ENCODE measurements at places on chromosomes 4 and X. TPM values are rescaled to one million over a fixed set of nuclear protein-coding genes. Genes with fewer than 3 reads are reported as not detected.
A peak's percentile ranks its signal among the peaks of the same experiment; 100 is the strongest.

GRCh38 chr4:78960926-78961325, 21.7 kb upstream of the PAQR3 start:
- DNase-seq = no peak

The GPC4 gene
- 14.1 TPM for total RNA-seq

GRCh38 chr4:53563824-53564223, 27.5 kb downstream of the LNX1 start:
- no peak for DNase-seq

The BEND2 gene
- not detected for total RNA-seq

DNA sequence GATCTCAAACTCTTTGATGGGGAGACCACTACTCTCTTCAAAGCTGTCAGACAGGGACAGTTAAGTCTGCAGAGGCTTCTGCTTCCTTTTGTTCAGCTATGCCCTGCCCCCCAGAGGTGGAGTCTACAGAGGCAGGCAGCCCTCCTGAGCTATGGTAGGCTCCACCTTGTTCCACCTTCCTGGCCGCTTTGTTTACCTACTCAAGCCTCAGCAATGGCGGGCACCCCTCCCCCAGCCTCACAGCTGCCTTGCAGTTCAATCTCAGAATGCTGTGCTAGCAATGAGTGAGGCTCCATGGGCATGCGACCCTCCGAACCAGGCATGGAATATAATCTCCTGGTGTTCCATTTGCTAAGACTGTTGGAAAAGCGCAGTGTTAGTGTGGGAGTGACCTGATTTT, 42.1 kb upstream of the UGT2B10 start:
- no peak for DNase-seq

DNA sequence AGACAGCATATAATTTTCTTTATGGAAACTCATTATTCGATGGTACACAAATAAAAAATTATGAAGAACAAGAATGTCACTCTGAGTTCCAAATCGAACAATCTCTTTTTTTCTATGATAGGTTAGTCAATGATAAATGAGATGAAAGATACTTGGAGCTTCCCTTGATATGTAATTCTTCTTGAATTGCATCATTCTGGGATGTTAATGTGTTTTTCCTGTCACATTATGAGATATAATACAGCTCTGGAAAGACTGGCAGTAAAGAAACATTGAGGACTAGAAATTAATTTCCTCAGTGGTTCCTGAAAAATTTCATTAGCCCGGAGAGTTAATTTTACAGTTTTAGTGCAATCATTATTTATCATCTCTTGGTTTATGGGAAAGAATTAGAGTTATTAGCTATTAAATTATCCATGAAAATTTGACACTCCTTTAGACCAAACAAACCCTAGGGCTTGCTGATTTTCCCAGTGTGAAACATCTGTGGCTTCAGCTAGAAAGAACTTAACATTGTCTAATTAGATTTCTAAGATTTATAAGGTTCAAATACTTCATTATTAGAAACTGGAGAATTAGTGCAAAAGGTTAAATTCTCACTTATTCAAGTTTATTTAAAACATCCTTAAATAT, 1546.6 kb upstream of the TENM3 start:
- DNase-seq = no peak

- DNase-seq = peak; percentile 56
These were observed 12.6 kb downstream of the SGMS2 start for GRCh38 chr4:107837317-107837716.

The AFAP1 gene
- total RNA-seq = 22.2 TPM

GRCh38 chrX:43566170-43566569, 89.9 kb upstream of the MAOA start:
- no peak for DNase-seq

DNA sequence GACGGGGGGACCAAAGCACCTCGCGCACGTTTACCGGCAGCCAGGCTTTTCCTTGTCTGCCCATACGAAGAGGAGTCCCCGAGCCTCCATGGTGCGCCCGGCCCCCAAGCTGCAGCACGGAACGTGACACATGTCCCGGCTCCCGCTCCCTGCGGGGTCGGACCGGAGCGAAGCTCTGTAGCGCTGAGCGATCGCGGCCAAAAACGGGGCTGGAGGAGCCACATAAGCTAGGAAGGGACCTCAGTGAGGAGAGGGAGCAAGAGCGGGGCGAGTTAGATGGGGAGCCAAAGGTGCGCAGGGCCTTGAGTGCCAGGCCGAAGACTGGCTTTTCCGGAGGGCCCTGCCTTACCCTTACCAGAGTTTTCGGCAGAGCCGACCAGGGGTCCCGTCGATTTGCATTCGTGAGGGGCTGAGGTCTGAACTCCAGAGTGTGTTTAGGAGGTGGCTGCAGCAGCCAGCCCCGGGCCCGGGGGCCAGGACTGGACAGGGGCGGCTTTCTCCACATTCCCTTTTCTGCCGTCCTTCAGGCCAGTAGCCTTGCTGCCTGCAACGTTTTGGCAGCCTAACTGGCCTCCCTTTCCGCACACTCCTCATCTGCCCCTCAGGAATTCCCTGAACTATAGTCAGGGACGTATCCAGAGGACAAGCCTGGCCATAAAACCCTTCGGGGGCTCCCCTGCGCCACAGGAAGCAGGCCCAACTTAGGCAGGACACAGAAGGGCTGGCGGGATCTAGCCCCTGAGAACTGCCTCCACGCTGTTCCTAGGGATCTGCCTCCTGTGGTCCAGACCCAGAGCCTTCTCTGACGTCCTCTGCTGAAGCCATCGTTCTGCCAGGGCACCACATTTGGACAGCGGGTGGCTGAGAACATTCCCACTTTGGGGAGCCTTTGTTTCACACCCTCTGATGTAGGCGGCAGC, 689 bp downstream of the SSR4 start:
- no peak for DNase-seq

DNA sequence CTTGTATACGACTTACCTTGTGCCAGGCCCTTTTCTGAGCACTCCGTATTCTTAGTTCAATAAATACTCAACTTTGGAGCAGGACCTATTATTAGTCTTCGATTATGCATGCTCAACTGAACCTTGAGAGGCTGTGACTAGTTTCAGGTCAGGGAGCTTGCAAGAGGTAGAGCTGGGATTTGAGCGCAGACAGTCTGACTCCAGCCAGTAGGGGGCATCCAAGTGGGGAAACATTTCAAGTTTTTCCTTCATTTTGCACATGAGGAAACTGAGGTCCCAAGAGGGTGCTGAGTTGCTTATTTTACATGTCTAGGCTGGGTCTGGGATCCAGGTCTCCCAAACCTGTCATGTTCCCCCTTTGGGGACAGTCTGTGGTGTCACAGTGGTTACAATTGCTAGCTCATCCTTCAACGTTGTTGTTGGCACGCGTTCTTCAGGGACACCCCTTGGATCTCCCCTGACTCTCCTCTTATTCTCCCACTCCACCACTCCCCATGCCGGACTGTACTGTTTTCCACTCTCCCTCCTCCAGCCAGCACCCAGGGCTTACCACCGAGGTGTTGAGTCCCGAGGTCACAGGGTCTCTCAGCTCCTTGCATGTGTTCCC, 6.7 kb upstream of the PRICKLE3 start:
- no peak for DNase-seq

DNA sequence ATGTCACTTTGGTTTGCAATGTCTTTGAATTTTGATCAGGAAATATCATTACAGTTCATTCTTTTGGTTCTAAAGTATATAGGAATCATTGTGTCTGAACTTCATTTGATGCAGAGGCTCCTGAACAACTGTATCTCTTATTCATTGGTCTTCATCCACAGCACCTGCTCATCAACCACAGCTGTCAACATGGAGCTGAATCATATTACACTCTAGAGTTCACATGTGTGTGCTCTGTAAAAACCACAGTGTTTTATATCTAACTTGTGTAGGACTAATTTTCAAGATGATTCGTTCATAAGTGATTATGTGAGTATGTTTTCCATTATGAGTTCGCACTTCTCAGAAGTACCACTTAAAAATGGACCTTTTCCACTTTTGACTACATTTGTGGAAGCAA, 643.3 kb upstream of the FAM241A start:
- DNase-seq = no peak

DNA sequence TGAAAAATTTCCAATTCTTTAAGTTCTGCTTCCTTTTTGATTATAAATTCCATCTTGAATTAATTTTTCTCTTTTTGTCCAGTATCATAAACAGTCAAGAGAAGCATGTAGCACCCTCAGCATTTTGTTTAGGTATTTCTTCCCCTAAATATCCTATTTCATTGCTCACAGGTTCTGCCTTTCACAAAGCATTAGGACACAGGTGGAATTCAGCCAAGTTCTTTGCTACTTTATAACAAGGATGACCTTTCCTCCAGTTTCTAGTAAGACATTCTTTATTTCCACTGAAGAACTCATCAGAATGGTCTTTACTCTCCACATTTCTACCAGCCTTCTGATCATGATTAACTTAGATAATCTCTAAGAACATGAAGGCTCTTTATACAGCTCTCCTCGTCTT, 7.4 kb downstream of the SLC9B1 start:
- peak; percentile 67 for DNase-seq

- no peak for DNase-seq
These were observed 2138.2 kb downstream of the PCDH7 start for GRCh38 chr4:32858361-32858760.

GRCh38 chrX:110588853-110589252, 206.8 kb downstream of the CHRDL1 start:
- peak; percentile 61 for DNase-seq

- DNase-seq = no peak
These were observed 84.9 kb upstream of the TAB3 start for GRCh38 chrX:30973784-30974427.

The DCAF4L1 gene
- not detected for total RNA-seq

GRCh38 chr4:2042204-2042946, 16.8 kb upstream of the NAT8L start:
- DNase-seq = peak; percentile 69

- no peak for DNase-seq
These were observed 5.2 kb downstream of the CDK16 start for GRCh38 chrX:47223476-47224250.

GRCh38 chr4:108109997-108110416, 58.7 kb downstream of the LEF1 start:
- DNase-seq = no peak

DNA sequence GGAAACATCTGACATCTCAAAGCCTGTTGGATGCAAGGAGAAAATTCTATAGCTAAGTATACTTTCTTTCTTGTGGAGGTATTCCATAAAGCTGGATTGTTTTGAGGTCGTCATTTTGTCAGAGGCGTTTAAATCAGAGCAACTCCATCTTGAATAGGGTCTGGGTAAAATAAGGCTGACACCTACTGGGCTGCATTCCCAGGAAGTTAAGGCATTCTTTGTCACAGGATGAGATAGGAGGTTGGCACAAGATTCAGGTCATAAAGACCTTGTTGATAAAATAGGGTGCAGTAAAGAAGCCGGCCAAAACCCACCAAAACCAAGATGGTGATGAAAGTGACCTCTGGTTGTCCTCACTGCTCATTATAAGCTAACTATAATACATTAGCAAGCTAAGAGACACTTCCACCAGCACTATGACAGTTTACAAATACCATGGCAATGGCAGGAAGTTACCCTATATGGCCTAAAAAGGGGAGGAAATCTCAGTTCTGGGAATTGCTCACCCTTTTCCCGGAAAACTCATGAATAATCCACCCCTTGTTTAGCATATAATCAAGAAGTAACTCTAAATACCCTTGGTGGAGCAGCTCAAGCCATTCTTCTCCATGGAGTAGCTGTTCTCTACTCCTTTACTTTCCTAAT, 11.9 kb downstream of the HSD17B13 start:
- DNase-seq = no peak

DNA sequence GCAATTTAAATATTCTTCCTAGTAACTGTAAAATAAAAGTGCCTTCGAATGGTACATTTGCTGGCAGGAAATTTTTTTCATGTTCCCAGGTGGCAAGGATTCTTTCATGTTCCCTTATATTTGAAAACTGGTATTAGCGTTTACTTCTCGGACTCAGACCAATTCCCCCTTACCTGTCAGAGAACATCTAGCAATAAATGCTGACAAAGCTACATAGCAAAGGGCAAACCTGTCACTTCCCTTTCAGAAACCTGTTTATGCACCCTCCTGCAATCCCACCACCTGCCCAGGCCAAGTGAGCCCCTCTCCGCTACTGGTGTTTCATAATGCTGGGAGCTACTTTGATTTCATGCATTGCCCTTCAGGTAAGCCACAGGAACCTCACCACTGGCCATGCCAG, 98.2 kb downstream of the HPRT1 start:
- DNase-seq = no peak

- no peak for DNase-seq
These were observed at the start of gene TASL for GRCh38 chrX:30577362-30577991. TASL (minus strand) TSS chrX:30577766; CDS start chrX:30560355, 17,411 bp downstream.

DNA sequence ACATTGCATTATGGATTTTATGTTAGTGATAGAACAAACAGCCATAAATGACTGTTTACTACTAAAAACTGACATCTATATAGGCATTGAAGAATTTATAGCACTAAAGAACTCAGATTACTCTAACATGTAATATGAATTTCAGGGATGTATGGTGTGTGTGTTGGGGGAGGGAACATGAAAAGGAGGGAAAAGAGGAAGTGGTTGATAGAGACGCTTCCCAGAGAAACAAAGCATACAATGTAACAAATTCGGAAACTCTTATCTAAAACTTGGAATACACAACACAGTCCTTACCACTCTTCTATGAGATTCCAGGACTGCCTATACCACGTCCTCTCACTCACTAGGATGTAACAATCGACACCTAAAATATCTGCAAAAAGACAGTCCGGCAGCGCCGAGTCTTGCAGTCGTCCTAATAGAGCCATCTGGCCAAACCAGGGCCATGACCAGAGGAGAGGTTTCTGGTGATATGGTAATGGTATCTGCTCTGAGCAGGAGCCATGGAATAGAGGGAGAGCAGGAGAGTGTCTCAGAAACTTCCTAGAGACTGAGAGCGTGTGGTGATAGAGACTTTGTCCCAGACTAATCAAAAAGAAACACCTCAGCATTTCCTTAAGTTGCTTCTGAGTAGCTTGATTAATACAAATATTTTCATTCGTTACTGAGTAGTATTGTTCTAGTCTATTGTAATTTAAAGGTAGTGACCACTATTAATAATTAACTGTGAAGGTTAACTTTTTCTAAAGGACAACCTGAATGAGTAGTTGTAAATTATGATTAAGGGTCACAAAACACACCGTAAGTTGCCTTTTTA, 251.9 kb upstream of the ETNPPL start:
- DNase-seq = no peak

The ACOX3 gene
- total RNA-seq = 45.5 TPM

GRCh38 chrX:107507093-107507743, 57.8 kb downstream of the FRMPD3 start:
- DNase-seq = no peak

DNA sequence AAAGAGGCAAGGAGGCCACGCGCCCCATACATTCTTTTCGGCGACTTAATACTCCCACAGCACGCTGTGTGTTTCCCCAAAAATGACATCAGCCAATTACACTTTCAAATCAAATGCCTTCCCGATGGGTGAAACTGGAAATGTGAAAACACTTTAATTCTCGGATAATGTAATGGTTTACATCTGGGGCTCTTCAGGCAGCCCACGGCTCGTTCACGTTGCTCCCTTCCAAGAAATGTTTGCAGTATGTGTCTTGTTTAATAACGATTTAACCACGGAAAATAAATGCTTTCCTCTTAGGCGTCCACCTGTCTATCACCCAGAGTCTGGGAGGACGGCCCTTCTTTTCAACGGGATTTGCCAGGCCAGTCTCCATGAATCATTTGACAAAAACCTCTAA, 272.5 kb downstream of the SHOX start:
- no peak for DNase-seq
